ENCODE measurements at places on chromosomes 5 and 9.
A peak's percentile ranks its signal among the peaks of the same experiment; 100 is the strongest.

DNA sequence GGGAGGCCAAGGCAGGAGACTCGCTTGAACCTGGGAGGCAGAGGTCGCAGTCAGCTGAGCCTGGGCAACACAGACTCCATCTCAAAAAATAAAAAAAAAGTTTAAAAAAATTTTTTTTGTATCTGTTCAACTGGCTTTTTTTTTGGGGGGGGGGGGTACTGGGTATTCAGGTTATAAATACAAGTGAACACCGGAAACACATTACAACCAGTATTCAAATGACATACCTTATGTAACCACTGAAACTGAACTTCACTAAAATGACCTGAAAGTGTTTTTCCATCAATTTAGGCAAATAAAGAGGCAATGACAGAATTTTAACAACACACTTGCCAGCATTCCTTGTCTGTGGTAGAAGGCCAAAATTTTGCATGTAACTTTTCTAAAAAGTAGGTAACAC, 33.5 kb downstream of the STRBP start:
- DNase-seq, result no peak

GRCh38 chr5:90529939-90530677, 724 bp upstream of the LYSMD3 start:
- DNase-seq, result peak; percentile 69

- DNase-seq, result no peak
These were observed 111.6 kb downstream of the WNK2 start for GRCh38 chr9:93295456-93296076.

DNA sequence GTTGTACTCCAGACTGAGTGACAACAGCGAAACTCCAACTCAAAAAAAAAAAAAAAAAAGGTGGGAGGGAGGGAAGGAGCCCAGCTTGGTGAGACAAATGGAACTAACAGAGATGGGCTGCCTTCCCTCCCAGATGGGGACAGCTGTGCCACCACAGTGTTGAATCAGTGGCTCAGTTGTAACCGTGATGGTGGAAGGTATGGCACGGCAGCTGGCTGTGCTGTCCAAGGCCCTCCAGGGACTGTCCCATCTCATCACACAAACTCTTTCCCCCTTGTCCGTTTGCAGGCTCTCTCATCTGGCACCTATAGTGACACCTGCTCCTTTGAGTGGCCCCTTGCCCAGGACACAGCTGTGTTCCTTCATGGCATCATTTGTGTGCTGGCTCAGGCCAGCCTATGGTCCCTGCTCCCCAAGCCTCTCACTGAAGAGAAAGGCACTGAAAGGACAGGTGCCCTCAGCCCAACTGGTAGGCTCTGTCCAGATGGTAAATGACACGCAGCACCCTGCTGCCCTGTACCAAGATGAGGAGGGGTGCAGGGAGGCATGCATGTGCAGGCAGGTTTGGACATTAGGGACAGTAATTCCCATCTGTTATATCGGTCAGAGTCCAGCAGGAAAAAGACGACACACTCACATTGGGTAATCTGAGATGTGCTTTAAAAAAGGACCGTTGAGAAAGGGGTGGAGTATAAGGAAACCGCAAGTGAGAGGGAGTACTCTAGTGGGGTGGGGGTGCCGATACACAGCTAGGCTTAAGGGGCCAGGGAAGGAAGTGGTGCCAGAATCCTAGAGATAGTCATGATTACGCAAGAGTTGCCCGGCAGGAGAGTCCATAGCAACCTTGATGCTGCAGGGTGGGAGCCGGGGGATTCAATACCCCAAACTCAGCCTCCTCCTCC, 4.3 kb downstream of the SMIM33 start:
- DNase-seq, result peak; percentile 99

- DNase-seq, result no peak
These were observed 534.5 kb downstream of the BNC2 start for GRCh38 chr9:16335788-16336580.

DNA sequence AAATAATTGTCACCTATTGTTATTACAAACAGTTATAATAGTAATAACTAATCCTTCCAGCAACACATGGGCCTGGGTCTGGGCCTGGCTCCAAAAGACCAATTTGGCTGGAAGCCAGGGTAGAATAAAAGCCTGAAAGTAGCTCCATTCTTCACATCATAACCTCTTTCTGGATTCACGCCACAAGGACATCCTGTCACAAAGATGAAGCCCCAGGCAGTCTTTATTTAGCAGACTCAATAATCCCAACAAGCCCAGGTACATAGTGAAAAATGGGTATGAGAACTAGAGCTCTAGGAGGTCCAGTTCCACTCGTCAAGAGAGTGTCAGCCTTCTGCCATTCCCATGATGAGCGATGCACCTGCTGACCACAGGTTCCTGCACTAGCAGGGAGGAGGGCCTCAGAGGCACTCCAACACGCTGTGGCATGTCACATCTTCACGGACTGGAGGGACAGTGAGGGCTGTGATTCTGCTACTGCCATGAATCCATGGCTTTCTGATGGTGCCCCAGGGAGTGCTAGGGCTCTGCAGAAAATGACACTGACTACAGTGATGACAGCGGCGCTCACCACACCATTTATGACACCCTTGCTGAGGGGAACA, 124.9 kb downstream of the SPOCK1 start:
- DNase-seq, result no peak

DNA sequence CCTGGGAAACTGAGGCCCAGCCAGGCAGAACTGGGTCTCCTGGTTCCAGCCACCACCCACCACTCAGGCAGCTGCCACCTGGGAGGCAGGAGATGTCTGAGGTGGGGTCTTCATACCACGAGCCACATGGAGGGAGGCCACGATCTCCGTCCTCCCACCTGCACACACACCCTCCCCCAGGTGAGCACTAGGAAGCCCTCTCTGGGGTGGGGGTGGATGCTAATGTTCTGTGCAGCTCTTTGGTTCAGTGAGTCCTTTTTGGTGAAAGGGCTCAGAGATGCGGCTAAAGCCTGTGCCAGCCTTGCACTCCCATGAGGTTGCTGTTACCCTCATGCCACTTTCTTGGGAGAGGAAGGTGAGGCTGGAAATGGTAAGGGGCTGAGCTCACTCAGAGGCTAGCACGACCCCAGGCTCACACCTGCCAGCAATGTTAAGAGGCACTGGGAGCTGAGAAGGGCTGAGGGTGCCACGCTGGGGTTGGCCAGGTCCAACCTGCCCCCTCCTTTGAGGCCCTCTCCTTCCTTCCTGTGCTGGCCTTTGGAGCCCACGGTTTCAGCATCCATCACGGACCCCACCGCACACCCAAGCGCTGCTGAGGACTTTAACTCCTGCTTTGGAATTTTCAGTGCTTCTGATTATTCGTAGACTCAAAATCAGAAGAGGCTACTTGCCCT, 26.6 kb upstream of the OBP2B start:
- no peak for DNase-seq

- DNase-seq, result peak; percentile 32
These were observed 11.8 kb downstream of the FAM163B start for GRCh38 chr9:133597316-133597957.

GRCh38 chr5:168826246-168826725, 247.1 kb upstream of the PANK3 start:
- no peak for DNase-seq

DNA sequence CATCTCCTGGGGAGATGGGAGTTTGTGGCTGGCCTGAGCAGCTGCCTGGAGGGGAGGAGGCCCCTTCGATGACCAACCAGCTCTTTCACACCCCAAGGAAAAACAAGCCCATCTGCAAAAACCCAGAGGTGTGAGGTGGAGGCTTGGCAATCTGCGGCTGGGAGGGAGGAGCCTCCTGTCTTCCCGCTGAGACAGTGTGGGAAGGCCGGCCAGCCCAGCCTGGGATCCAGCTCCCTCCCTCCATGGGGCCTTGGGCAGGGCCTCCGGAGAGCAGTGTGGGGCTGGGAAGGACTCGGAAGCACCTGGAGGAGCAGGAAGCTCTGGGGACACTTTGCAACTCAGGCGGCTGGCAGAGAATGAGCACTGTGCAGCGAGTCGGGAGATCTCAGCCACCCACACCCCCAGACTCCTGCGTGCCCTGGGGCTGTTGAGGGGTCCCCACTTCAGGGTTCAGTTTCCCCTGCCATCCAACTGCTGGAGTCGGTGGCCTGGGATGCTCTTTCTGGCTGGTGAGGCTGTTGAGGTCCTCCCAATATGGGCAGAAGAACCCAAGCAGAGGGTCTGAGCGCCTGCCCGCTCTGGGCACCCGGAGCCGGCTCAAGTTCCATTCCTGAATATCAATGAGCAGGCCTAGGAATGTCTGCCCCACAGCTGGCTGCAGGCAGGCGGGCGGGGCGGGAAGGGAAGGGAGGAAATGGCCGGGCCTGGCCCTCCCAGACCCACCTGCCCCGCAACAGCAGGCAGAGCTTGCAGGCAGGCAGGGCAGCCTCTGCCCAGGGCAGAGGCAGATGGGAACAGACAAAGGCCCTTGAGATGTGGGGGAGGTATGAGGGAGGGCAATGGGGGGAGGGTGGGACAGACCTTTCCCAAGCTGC, 101.1 kb downstream of the FGF18 start:
- DNase-seq, result no peak

GRCh38 chr5:174729075-174729680, 4.8 kb downstream of the MSX2 start:
- DNase-seq, result no peak

- DNase-seq, result no peak
These were observed 23.4 kb upstream of the GABBR2 start for GRCh38 chr9:98732091-98732490.

- DNase-seq, result no peak
These were observed 21.1 kb upstream of the LVRN start for GRCh38 chr5:115941051-115941675.

GRCh38 chr5:59143926-59144333, 561.1 kb downstream of the RAB3C start:
- no peak for DNase-seq

- DNase-seq, result no peak
These were observed 82.3 kb upstream of the AGXT2 start for GRCh38 chr5:35129921-35130485.

DNA sequence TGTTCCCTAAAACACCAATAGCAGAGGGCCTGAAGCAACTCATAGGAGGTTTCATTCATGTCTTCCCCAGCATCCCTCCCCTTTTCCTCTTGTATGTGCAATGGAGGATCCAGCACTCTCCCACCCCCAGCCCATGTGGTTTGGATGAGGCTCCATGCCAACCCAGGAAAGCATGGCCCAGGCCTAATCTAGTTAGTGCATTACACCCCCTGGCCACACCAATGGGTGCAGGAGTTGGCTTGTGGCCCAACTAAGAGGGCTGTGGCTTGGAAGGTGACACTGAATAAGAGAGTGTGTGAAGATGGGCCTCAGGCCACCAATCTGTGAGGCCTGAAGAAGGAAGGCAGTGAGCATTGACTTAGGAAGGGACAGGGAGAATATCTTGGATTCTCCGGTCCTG, 70.8 kb upstream of the SMIM23 start:
- DNase-seq, result no peak

GRCh38 chr9:82149501-82149946, 161.0 kb downstream of the SPATA31D1 start:
- DNase-seq, result no peak

GRCh38 chr9:98225015-98225442, 30.4 kb downstream of the TBC1D2 start:
- no peak for DNase-seq

- DNase-seq, result no peak
These were observed 19.6 kb upstream of the GLRX start for GRCh38 chr5:95841914-95842812.

DNA sequence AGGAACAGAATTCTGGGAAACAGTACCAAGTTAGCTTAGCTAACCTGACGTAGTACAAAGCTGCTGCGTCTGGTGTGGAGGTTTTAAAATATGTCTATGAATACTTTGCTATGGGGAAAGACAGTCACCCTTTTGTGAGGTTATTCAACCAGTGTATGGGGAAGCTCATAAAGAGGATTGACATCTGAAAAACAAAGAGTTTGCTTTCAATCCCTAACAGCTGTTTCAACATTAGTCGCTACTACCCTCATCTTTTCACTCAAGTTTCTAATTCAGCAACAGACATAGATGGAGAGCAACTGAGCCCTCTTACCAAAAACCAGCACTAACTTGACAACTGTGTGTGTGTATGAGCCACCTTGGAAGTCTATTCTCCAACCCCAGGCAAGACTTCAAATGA, 7.8 kb upstream of the MSANTD3 start:
- no peak for DNase-seq

DNA sequence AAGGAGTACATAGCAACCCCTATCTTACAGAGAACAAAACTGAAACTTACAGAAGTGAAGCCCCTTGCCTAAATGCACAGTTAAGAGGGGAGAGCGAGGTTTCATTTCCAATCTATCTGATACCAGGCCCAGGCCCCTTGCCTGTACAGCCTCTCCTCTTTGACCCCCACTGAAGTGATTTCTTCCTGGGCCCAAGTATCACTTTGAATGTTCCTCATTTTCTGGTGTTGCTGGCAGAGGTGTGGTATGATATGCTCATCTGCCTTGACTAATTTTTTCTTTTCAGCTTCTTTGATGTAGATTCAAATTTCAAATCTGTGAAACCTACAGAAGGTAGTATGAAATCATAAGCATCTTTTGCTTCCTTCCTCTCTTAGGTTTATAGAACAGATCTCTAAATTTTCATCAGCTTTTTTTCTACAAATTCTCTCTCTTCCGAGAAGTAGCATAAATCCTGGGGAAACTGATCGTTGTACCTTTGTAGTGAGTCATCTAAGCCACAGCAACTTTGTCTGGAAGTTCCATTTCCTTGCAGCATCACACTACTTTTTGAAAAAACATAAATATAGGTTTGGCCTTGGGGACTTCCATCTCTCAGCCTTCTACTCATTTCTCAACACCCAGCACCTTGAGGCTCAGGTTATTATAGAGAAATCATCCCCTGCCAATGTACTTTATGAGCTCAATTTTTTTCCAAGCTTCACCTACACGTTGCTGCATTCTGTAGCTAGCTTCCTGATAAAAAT, 402.4 kb upstream of the PTGER4 start:
- no peak for DNase-seq

DNA sequence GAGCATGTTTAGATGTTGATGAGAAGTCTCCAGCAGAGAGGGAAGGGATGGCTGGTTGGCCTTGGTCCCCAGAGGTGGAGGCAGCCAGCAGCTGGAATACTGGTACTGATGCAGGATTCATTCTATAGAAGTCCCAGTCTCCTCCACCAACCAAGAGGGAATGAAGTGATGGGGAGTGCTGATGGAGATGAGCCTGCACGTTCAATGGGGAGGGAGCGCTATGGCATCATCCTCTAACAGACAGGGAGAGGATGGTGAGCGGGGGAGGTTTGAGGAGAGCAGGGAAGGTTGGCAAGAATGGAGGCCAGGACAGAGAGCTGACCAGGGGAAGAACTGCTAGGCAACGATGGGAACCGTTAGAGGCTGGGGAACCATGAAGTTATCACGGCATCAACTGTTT, 159.8 kb upstream of the MVB12B start:
- no peak for DNase-seq

DNA sequence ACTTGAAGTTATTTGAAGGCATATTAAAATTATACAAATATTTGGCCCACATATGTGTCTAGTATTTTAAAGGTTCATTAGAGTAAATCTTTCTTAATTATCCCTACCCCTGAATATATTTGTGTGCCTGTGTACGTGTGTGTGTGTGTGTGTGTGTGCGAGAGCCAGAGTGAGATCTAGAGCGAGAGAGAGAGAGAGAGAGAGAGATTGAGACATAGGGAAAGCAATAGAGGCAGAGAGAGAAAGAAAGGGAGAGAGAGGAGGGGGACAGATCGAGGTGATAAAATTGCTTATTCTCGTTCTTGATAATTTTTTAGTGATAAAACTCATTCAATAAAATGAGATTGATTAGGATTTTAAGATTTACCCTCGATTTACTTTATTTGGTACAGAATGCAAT, 47.4 kb downstream of the ADAMTS19 start:
- no peak for DNase-seq

- DNase-seq, result no peak
These were observed 103.9 kb downstream of the VAV2 start for GRCh38 chr9:133888048-133888808.

- no peak for DNase-seq
These were observed 6.8 kb downstream of the RPL12 start for GRCh38 chr9:127444283-127444920.

Data from Kasumi-1 (cell line).